ENCODE measurements at places on chromosomes 11 and 22.
A peak's percentile ranks its signal among the peaks of the same experiment; 100 is the strongest.

DNA sequence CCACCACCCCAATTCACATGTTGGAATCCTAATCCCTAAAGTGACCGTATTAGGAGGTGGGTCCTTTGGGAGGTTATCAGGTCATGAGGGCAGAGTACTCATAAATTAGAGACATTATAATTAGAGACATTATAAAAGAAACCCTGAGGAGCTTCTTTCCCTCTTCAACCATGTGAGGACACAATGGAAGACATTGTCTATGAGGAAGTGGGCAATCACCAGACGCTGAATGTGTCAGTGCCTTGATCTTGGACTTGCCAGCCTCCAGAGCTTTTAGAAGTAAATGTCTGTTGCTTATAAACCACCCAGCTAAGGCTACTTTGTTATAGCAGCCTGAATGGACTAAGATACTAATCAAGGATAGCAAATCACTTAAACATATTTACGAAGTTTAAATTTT, 14.8 kb downstream of the GAB2 start:
- no peak for DNase-seq

- no peak for DNase-seq
Measured at GRCh38 chr11:45091563-45092403, 54.7 kb upstream of the PRDM11 start.

GRCh38 chr22:49564054-49564453, 263.6 kb downstream of the BRD1 start:
- no peak for DNase-seq

DNA sequence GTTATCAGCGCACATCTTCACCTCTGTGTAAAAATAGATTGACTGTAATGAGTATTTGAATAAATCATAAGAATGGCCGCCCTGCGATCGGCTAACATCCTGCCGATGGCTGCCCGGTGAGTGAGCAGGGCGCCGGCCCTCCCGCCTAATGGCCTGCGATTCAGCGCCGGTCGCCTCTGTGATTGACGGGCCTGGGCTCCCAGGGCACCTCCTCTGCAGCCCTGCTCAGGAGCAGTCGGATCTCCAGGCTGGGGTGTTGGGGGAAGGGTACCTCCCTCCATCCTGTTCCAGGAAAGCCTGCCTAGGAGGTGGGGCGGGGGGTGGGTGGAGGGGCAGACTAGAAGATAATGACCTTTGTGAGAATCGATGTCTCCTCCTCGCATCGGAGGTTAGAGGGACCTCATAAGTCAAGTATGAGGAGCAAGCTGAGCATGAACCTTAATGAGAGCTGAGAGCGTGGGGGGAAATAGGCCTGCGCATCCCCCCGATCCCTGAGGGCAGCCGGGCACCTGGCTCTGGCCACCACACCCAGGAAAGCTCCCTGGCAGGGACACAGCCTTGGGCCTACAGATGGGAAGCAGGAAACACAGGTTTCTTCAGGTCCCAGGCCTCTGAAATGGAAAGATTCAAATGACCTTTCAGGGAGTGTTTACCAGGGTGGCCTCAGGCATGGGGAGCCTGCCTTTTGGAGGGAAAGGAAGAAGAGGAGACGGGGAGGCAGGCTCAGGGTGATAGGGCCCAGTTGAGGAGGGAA, 71.7 kb downstream of the PKNOX2 start:
- DNase-seq, result no peak

DNA sequence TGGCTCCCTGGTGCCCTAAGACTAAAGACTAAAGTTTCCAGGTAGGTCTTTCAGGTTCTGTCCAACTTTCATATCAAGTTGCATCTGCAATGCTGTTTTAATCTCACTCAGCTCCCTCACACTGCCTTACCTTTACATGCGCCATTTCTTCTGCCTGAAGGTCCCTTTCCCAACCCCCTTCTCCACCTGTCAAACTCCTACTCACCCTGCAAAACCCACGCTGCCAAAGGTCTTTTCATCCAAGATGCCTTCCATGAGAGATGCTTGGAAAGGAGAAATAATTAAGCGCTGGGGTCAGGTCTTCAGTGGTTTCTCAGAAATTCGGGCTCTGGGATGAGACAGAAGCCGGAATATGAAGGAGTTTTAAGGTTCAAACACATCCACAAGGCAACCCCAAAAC, 95.1 kb downstream of the MN1 start:
- no peak for DNase-seq

DNA sequence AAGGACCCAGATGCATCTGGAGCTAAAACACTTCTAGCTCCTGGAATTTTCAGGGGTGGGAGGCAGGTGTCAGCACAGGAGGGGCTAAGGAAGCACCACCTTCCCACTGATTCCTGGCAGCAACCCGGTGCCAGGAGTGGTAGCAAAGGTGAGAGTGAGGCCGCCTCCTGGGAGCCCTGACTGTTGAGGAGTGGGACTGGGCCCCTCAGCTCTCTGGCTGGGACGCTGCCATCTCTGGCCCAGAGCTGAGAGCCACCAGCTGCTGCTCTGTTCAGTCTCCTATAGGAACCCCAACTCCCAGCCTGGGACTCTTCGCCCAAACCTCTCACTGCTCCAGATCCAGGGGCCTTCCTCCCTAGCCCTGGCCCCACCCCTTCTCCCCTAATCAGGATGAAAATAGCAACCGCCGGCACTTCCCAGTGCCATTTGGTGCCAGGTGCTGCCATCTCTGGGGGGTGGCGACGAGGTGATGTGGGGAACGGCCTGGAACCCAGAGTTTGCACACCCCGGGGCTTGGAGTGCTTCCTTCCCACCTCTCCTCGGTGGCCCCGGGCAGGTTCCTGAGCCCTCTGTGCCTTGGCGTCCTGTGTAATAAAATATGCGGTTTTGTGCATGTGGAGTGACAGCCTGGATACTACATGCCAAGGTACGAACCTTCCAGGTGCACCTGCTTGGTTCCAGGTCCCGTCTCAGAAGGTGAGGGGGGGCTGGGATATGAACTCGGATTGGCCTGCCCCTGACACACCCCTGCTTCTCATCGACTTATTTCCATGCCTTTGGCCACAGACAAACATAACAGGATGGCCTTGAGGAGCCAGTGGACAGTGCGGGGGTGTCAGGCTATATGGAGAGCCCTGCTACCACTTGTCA, 35.7 kb upstream of the CELSR1 start:
- DNase-seq, result no peak

- no peak for DNase-seq
Measured at GRCh38 chr11:130606781-130607511, 158.5 kb downstream of the ADAMTS15 start.

DNA sequence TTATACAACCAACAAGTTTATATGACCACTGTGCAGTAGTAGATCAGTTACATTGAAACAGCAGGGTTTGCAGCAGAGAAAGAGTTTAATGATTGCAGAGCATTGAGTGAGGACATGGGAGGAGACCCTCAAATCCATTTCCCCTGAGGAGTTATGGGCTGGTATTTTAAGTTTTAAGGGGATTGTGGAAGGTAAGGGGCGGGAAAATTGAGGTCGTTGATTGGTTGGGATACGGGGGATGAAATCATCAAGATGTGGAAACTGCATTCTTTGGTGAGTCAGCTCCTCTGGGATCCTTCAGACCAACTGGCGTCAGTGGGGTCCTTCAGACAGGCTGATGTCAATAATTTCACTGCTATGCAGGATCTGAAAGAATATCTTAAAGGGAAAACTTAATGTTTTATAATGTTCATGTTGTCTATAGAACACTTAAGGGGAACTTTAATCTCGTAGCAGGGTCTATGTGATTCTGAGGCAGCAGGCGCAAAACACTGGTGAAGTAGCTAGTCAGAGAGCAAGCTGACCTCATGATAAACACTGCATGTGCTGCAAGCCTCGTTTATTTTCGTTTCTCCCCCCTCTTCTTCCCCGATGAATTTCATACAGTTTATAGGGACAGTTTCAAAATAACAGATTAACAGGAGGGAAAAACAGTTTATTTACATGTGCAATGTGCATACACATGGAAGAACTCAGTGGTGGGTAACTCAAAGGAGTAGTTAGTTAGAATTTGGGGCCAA, 17.4 kb upstream of the BACE1-AS start:
- DNase-seq, result no peak

GRCh38 chr22:23715806-23716375, 25.1 kb downstream of the RGL4 start:
- DNase-seq, result no peak

DNA sequence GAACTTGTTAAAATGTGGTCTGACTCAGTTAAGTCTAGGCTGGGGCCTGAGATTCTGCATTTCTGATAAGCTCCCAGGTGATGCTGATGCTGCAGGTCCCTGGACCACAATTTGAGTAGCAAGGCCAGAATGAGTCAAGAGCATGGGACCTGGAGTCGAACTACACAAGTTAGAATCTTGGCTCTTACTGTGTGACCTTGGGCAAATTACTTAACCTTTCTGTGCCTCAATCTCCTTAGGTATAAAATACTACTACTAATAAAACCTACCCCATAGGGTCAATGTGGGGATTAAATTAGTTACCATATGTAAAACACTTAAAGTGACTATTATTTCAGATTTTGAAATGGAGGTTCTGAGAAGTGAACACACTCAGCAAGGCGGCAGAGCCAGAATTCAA, 34.3 kb downstream of the GDPD5 start:
- no peak for DNase-seq

DNA sequence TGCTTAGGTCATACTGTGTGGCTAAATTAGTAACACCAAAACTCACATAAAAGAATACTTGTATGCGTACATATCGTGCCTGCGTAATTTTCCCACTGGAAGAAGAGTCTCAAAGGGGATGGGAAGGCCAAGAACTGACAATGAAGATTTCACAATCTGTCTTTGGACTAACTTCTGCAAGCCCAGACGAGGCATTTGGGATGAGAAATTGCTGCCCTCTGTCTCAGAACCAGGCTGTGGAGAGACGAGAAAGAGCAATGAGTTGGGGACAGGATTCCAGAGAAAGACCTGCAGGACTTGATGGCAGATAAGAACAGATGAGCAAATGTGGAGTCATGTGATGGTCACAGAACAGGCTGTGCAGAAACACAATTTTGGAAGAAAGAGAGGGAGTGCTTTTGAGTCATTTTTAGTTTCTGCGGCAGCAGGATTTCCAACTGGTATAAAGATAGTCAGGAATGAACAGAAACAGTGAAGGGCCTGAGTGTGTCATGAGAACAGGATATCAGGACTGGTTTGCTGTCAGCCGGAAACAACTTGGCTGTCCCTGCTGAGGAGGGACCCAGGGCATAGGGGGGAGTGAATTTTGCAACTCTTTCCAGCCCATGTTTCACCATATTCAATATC, 82.7 kb upstream of the CTSC start:
- no peak for DNase-seq

- no peak for DNase-seq
Measured at GRCh38 chr22:50403701-50404101, 60.6 kb downstream of the PPP6R2 start.

DNA sequence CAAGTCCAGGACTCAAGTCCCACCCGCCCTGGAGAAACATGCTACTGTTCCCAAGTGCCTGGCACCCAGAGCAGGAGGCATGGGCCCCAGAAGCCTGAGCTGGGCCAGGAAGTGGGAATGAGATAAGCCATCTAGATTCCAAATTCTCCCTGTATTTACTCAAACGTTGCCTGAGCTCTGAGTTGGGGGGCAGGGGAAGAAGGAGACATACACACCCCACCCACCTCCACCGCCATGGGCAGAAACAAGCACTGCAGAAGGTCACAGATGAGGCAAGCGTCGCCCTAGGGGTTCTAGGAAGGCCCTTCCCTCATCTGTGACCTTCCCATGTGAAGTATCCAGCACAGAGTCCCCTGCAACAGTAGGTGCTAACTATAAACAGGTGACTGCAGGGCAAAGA, 54.0 kb downstream of the PLEKHA7 start:
- DNase-seq, result no peak

DNA sequence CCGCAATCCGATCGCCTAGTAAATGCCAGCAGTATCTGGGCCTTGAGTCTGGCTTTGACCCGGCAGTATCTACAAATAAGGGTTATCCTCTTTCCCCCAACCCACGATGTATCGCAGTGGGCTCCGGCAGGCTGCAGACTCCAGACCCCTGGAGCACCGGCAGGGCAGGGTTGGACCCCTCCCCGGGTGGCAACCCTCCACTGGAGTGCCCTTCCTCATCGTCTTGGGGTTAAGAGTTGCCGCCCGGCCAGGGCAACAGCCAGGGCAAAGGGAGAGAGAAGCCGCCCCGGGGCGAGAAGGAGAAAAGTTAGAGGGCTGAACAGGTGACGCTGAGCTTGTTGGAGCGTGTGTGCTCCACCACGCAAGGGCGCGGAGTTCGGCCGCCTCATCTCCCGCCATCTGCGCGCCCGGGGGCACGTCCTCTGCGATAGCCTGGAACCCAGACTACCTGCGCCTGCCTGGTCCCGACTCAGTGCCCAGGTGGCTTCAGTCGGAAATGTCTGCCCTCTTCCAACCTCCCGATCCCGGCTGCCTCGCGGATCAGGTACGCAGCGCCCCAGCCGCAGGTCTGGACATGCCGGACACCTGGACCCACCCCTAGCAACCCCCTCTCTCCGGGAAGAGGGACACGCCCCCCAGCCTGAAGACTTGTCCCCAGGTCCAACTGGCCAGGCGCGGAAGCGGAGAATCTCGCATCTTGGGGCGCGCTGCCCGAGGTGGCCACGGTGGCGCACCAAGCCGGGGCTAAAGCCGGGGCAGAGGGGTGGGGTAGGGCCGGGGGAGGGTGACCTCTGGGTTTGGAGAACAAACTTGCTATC, 1.2 kb downstream of the DSCAML1 start:
- no peak for DNase-seq

GRCh38 chr22:39917197-39917643, 16.3 kb downstream of the GRAP2 start:
- DNase-seq, result no peak

GRCh38 chr11:129787532-129788155, 28.0 kb upstream of the TMEM45B start:
- no peak for DNase-seq

GRCh38 chr22:39135092-39135896, 17.2 kb downstream of the CBX7 start:
- DNase-seq, result peak; percentile 38

DNA sequence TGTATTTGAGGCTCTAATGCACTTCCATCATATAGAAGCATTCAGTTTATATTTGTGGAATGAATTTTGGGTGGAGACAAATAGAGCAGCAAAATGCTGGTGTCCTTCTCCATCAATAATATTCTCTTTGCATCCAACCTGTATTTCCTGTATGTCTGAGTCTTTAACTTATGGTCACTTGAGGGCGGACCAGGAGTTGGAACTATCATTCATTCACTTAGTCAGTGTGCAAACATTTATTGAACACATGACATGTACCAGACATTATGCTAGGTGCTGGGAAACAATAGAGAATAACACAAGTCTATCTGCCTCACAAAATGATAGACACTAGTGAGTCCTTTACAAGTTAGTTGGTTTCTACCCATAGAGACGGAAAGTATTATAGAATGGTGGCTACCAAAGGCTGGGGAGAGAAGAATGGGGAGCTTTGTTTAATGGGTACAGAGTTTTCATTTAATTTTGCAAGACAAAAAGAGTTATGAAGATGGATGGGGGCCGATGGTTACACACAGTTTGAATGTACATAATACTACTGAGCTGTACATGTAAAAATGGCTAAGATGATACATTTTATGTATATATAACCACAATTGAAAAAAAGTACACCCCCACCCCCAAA, 4.6 kb upstream of the TMEM123 start:
- no peak for DNase-seq
